Stimulated activated CD8-positive, alpha-beta memory T cell treated with anti-CD3 and anti-CD28 coated beads, Interleukin-15, amount 100 ng/mL, for 48 hours (primary cell): ENCODE measurements at places on chromosomes 7 and 10.

GRCh38 chr7:21278944-21279343 lies 148.9 kb upstream of the SP4 start:
- DNase-seq: no peak

DNA sequence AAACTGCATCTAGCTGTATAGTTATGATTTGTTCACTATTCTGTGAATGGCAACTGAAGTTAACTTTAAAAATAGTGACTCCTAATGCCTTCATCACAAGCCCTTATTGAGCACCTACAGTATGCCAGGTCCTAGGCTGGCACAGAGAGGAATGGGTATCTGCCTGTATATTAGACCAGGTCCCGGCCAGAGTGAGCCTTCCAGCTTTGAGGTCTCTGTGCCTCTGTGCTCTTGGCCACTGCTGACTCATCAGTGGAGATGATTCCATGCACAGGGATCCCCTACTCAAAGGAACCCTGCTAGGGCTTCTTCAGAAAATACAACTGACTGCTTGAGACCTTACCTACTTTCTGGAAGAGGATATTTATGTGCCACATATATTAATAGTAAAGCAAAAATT lies 118.4 kb downstream of the GFRA1 start:
- DNase-seq: no peak

DNA sequence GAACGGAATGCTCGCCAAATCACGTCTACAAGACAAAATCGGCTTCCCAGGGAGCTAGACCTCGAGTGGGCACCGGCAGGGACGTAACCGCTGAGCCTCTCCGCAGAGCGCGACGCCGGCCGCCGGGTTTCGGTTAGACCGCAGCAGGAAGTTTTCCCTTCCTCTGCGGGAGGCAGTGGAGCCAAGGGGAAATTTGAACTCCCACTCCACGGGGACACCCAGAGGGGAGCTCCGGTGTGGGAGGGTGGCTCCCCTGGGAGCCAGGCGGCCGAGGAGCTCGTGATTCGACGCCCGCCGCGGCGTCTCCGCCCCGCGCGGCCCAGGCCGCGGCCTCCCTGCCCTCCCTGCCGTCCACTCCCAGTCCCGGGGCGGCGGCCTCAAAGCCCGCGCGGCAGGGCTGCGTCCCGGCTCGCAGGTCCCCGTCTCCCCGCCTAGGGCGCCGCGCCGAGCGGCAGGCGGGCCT lies 426 bp downstream of the SYPL1 start:
- DNase-seq: peak; percentile 18

GRCh38 chr10:71294856-71295255 lies 24.2 kb upstream of the SLC29A3 start:
- no peak for DNase-seq
